Foreskin melanocyte (primary cell): ENCODE measurements at places on chromosomes 2 and 18.

- no peak for DNase-seq
Observed at GRCh38 chr2:86010083-86010482, 95.6 kb downstream of the POLR1A start.

- no peak for DNase-seq
Observed at GRCh38 chr2:85131116-85131515, 2.1 kb upstream of the TCF7L1 start.

DNA sequence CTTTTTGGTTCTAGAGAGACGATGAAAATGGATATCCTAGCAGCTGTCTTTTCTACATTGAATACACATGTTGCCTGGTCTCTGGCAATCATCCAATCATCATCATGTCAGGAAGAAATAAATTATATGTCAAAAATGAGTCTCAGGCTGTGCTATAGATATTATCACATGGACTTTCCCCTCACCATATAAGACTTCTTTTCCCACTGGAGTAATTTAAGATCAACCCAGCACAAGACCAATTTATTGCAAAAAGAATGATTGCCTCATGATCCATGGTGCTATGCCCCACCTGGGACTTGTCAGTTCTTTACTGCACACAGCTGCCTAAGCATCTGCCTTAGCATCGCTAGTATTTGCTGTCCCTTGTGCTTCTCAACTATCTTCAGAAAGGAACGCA is 783.7 kb upstream of the TMEFF2 start:
- DNase-seq: no peak

DNA sequence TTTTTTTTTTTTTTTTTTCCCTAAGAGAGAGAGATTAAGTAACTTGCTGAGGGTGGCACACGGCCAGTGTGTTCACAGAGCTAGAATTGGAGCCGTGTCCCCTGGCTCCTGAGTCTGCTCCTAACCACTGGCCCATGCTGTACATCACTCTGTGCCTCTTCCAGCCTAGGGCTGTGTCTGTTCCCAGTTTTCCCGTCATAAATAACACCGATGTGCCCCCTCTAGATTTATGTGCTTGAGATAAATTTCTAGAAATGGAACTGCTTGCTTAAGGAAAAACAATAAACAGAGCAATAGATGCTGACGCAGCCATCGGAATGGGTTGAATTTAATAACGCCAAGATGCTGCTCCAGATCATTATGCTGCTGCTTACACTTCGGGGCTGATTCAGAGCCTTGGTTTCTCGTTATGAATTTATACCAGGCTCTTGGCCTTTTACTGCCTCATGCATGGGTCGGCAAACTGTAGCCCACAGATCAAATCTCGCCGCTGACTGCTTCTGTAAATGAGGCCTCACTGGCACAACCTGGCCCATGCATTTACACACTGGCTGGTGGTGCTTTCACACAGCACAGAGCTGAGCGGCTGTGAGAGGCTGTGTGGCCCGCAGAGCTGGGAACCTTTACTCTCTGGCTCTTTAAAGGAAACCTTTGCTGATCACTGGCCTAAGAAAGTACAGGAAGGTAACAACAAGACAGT is 58.1 kb downstream of the NDUFA10 start:
- no peak for DNase-seq
